ENCODE measurements at places on chromosomes 6 and 20. TPM values are rescaled to one million over a fixed set of nuclear protein-coding genes. Genes with fewer than 3 reads are reported as not detected.

The HTR1B gene
- not detected for total RNA-seq

The TENT5A gene
- total RNA-seq: 2.8 TPM

The PSORS1C2 gene
- not detected for total RNA-seq

The FBXO30 gene
- 6.6 TPM for total RNA-seq

The GHRH gene
- not detected for total RNA-seq

The CASS4 gene
- total RNA-seq: 14.2 TPM

The SCRT2 gene
- total RNA-seq: not detected

The PLG gene
- total RNA-seq: 0.69 TPM

The ADGRB3 gene
- not detected for total RNA-seq

The MCHR2 gene
- not detected for total RNA-seq

The OVOL2 gene
- total RNA-seq: not detected

The MBOAT1 gene
- total RNA-seq: 14.1 TPM

The TNFRSF21 gene
- total RNA-seq: 0.83 TPM

The C2 gene
- total RNA-seq: 2.1 TPM

The NNAT gene
- total RNA-seq: 0.58 TPM

- no peak for DNase-seq
Observed at GRCh38 chr20:58875541-58876134, 23.1 kb downstream of the GNAS start.

- no peak for DNase-seq
Observed at GRCh38 chr20:57781901-57782300, 72.1 kb upstream of the PMEPA1 start.

DNA sequence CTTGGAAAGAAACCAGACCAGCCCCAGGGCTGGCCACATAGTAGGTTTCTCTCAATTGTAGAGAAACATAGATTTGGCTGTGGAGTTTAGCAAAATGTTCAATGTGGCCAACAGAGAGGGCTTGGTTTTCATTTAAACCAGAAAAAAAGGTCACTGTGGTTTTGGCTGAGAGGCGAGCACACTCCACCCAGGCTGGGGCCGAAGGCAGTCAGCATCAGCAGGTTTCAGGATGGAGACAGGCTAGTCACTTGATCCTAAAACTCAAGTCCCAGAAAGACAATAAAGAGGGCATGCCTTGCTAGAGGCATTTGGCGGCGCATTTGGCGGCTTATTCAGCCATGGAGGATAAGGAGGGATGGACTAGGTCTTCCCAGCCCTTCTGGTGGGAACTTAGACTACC is 73.1 kb downstream of the PRND start:
- no peak for DNase-seq

GRCh38 chr6:95768539-95768938 is 191.2 kb downstream of the MANEA start:
- DNase-seq: no peak

- no peak for DNase-seq
Observed at GRCh38 chr20:34396408-34396807, 33.3 kb downstream of the ITCH start.

- DNase-seq: no peak
Observed at GRCh38 chr6:15368186-15368585, 122.3 kb downstream of the JARID2 start.

DNA sequence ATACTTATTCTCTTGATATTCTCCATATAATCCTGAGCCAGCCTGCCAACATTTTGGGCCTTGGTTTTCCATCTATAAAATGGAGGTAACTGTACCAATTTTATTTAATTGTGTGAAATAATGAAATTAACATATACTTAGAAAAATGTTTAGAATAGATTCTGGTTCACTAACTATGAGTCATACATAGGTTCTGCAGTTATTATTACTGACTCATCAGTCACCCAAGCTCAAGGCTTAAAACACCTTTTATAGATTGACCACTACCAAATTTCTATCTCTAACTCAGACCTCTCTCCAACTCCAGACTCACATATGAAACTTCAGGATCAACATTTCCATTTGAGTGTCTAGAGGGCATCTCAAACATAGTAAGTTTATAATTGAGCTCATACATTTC is 1277.2 kb upstream of the GJE1 start:
- DNase-seq: no peak

GRCh38 chr20:4812216-4812615 is 90.5 kb downstream of the PRND start:
- DNase-seq: no peak

GRCh38 chr20:44800391-44801046 is 9.8 kb downstream of the RIMS4 start:
- no peak for DNase-seq

- DNase-seq: no peak
Observed at GRCh38 chr6:147787417-147787816, 278.9 kb downstream of the SAMD5 start.

GRCh38 chr6:16673011-16673797 is 88.1 kb downstream of the ATXN1 start:
- no peak for DNase-seq

GRCh38 chr20:46572153-46572552 is 21.7 kb upstream of the OCSTAMP start:
- no peak for DNase-seq

DNA sequence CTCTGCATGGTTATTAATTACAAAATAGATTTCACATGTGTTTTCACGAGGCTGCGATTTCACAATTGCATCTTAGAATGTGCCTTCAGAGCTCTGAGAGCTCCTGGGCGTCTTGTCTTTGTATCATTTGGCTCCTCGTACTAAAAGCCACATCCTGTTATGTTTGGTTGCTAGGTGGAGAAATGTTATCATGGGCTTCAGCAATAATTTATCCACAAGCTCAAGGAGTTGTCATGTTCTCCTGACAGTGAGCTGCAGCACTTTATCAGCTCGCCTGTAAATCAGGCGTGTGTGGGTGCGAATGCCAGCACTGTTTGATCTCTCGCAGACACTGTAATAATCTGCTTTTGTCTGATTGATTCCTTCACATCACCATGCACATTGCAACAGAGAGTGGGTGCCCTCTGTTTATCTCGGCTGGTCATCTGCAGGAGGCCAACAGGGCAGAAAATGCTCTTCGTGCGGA is 218.6 kb upstream of the ZFP64 start:
- DNase-seq: peak; percentile 47

- DNase-seq: no peak
Observed at GRCh38 chr6:107083047-107083768, 32.1 kb downstream of the BEND3 start.

GRCh38 chr20:31543966-31544598 is 29.8 kb downstream of the HM13 start:
- DNase-seq: no peak

- no peak for DNase-seq
Observed at GRCh38 chr20:9236458-9236857, 167.6 kb downstream of the PLCB4 start.

GRCh38 chr6:90877616-90878015 is 290.7 kb upstream of the MAP3K7 start:
- DNase-seq: no peak

DNA sequence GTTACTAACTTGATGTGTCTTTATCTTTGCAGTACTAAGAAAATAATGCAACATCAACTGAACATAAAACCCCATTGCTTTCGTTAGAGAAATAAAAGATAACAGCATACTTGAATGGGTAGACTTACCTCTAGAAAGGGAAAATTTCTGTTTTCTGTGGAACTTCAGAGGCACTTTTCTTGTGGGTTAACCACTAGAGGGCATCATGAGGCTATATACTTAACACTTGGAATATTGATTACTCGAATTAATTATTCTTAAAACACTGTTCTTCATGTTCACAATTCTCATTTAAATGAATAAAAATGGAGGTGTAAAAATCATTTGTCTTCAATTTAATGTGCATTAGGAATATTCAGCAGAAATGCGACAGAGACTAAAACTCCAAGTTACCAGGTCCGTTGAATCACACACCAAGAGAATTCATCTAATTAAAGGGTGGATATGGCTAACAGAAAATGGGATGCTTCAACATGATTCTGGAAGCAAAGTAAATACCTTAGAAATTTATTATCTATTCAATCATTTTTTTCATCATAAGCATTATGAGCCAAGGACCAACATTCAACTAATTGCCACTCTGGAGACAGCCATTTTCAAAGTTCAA is 330.8 kb upstream of the PREP start:
- no peak for DNase-seq

GRCh38 chr6:7106752-7107577 is 796 bp upstream of the RREB1 start:
- peak; percentile 74 for DNase-seq

DNA sequence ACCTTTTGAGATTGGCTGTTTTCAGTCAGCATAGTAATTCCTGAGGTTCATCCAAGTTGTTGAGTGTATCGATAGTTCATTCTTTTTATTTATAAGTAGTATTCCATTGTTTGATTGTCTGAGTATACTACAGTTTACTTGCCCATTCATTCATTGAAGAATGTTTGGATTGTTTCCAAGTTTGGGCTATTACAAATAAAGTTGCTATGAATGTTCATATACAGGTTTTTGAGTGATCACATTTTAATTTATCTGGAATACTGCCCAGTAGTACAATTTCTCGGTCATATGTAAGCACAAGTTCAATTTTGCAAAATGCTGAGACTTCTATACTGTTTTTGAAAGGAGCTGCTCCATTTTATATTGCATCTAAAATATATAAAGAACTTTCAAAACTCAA is 14.2 kb upstream of the EPHA7 start:
- DNase-seq: no peak

- DNase-seq: no peak
Observed at GRCh38 chr6:113960795-113961194, 10.2 kb downstream of the HDAC2 start.

- DNase-seq: no peak
Observed at GRCh38 chr6:118240878-118241528, 307.1 kb upstream of the PLN start.

DNA sequence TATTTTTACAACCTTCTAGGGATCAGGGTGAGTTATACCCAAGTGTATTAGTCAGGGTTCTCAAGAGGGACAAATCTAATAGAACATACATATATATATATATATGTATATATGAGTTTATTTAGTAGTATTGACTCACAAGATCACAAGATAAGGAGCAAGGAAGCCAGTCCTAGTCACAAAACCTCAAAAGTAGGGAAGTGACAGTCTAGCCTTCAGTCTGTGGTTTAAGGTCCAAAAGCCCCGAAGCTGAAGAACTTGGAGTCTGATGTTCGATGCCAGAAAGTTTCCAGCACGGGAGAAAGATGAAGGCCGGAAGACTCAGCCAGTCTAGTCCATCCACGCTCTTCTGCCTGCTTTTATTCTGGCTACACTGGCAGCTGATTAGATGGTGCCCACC is 632.7 kb upstream of the AGPAT4 start:
- DNase-seq: no peak

DNA sequence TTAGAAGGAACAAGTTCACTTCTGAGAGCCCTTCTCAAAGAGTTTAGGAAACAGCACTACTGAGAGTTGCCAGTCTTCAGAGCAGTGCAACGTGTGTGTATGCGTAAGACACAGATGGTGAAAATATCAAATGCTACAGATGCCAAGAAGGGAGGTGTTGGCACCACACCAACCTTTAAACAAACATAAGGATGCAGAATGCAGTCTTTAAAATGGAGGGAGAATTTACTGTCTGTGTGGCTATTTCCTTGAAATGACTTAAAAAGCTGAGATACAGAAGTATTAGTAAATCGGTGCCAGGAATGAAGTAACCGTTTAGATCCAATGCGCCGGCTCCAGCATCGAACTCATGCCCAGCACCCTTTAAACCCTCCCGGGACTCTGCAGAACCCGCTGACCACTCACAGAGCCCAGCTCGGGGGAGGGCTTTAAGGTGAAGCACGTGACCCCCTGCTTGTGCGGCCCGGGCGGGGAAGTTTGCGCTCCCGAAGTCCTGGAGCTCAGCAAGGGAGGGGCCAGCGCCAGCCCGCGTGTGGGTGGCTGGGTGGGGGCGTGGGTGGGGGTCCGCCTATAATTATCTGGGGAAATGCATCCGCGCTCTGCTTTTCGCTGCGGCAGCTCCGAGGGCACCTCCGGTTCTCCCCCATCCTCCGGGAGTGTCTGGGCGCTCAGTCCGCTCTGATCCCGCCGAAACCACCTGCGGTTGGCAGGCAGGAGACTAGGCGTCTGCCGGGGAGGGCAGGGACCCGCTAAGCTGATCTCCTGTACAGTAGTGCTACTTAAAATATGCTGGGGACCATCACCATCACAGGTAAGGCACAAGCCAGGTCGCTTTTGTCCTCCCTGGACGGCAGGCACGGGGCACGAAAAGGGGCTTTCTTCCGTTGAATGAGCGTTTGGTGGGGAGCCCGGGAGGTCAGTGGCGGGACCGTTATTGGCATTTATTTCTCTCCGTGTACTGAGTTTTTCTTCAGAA is 66.0 kb downstream of the ZBTB2 start:
- DNase-seq: peak; percentile 37

- no peak for DNase-seq
Observed at GRCh38 chr6:37332894-37333293, 20.9 kb upstream of the RNF8 start.

DNA sequence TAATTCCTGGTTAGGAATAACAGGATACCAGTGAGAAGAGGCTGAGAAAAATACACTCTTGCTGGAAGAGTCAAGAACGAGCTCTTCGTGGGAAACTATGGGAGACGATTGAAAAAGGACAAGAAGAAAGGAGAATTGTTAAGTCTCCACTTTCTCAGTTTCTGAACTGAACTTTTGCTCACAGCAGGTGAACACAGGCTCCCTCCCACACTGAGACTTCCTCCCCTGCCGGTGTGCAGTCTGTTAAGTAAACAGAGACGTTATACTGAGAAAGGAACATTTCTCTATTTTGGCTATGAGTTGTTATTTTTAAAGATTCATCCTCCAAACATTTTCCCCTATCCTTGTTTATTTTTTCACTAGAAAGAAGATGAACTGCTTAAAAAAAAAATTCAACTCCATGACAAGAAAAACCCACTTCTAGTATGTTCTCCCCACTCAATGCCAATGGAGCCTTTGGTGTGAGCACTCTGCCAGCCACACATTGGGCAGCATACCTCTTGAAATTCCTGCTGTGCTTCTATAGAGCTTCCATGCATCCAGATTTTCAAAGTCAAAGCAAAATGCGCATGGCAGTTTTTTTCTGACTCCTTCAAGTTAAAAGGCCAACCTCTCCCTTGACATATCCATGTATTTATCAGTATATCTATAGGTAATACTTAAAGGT is 250.5 kb downstream of the ESR1 start:
- no peak for DNase-seq

DNA sequence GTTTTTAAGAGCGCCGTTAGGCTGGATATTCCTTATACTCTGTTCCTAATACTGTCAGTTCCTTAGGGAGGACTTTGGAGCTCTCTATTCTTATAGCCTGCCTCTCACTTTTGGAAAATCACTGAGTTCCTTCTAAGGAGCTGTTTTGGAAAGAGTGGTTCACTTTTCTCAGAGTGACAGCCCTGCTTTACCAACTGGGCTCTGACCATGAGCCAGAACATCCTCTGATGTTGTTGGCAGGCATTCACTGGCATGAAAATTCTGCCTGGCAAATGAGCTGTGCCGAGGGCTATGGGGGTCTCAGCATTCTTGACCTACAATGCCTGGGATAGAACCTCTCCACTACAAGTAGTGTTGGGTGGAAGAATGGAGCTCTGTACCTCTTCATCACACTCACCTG is 14.9 kb upstream of the SEMG1 start:
- no peak for DNase-seq
